WTC11 (cell line): ENCODE measurements at places on chromosomes 2 and 18.

GRCh38 chr18:5972298-5972697 lies 77.0 kb upstream of the TMEM200C start:
- no peak for DNase-seq
- H3K4me3 ChIP-seq: no peak overlapping the region
- H3K27ac ChIP-seq: no peak overlapping the region
- H3K4me1 ChIP-seq: peaks cover 35% of the 10 kb centered on the region
- no peaks in the 10 kb centered on the region for H3K36me3 ChIP-seq

DNA sequence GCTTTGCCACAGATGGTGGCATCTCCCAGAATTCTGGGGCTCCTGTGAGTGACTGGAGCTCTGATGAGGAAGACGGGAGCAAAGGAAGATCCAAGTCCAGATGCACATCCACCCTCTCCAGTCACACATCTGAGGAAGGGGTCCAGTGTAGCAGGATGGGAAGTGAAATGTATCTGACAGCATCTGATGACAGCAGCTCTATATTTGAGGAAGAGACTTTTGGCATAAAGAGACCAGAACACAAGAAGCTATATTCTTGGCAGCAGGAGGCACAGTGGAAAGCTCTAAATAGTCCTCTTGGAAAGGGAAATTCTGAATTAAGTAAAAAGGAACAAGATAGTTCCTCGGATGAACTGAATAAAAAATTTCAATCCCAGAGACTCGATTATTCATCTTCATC lies 23.5 kb upstream of the C1GALT1C1L start:
- H3K4me3 ChIP-seq: no peak overlapping the region
- H3K27me3 ChIP-seq: no peaks in the 10 kb centered on the region
- H3K4me1 ChIP-seq: 0 out of 2 replicates have a peak, but pooled peaks cover 5% of the 10 kb centered on the region
- DNase-seq: no peak

- H3K4me1 ChIP-seq: no peaks in the 10 kb centered on the region
- H3K4me3 ChIP-seq: no peak overlapping the region
- no peaks in the 10 kb centered on the region for H3K27me3 ChIP-seq
- DNase-seq: no peak
- H3K27ac ChIP-seq: no peak overlapping the region
These were observed 246.1 kb downstream of the PIK3C3 start for GRCh38 chr18:42201137-42201536.

DNA sequence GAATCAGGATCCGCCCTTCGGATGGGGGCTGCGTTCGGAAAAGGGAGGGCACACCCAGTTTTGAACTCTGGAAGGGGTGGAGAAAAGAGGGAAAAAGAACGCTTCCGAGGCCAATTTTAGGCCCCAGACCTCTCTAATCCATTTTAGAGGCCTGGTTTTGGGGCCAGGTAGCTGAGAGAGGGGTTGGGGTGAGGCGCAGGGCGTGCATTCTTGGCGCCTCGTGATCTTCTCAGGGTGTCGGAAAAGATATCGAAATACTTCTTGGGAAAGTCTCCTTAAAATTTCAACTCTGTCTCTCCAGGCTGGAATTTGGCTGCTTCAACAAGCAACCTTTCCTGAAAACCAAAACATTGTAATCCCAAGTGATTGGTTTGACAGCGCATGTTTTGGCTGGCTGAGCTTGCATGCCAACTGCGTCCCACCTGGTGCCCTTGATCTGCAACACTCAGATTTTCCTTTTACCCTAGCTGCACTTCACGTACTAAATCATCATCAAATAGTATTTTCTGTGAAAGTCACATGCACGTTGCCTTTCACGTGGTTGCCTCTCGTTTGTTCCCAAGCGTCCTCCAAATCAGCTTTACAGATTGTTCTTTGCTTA lies 864 bp upstream of the XPO1 start:
- no peaks in the 10 kb centered on the region; the same call in 1 of the 2 replicates for H3K27me3 ChIP-seq
- H3K27ac ChIP-seq: peak overlapping the region; percentile 99
- DNase-seq: no peak
- peaks cover 36% of the 10 kb centered on the region for H3K4me1 ChIP-seq
- H3K4me3 ChIP-seq: peak overlapping the region; percentile 99

GRCh38 chr18:6487968-6488367 lies 73.3 kb upstream of the L3MBTL4 start:
- H3K36me3 ChIP-seq: no peaks in the 10 kb centered on the region
- H3K27me3 ChIP-seq: no peaks in the 10 kb centered on the region
- H3K27ac ChIP-seq: peak overlapping the region; percentile 93
- peak overlapping the region; percentile 38 for H3K4me3 ChIP-seq

DNA sequence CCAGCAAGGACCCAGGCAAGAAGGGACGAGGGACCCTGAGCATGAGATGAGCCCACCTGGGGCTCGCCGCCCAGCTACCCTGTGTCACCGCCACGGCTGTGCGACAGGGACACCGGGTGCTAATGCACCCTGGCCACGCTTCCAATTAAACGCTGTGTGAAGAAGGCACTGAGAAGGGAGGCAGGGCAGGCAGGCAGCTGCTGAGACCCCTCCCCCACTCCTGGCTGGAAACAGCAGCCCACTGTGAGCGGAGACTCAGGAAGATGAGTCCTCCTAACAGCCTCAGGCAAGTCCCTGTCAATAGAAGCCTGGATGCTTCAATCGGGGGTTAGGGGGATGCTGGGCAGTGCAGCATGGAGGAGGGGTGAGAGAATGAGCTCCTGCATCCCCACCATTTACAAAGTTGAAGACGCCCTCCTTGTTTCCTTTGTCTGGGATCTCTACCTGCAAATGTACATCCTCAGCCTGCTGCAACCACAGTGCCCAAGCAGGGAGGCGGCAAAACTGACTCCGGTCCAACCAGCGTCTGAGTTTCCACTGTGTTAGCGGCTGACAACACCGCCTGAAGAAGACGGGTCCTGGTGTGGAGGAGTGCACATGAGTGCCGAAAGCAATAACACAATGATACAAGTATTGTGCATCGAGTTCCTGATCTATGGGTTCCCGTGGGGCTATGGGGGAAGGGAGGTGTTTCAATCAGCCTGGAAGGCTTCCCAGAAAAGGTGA lies 12.8 kb downstream of the TMEM163 start:
- H3K27me3 ChIP-seq: peaks cover 4% of the 10 kb centered on the region; the same call in 1 of the 2 replicates
- H3K4me1 ChIP-seq: peaks cover 20% of the 10 kb centered on the region
- no peaks in the 10 kb centered on the region for H3K36me3 ChIP-seq
- H3K4me3 ChIP-seq: no peak overlapping the region
- peak; percentile 54 for DNase-seq
- H3K27ac ChIP-seq: no peak overlapping the region

GRCh38 chr2:134250840-134251461 lies 2.9 kb upstream of the MGAT5 start:
- H3K36me3 ChIP-seq: no peaks in the 10 kb centered on the region
- H3K4me3 ChIP-seq: no peak overlapping the region
- DNase-seq: no peak
- H3K27me3 ChIP-seq: no peaks in the 10 kb centered on the region
- H3K4me1 ChIP-seq: peaks cover 26% of the 10 kb centered on the region
